ENCODE measurements at places on chromosomes 6 and 20.

GRCh38 chr6:30769088-30769852 lies 24.9 kb upstream of the IER3 start:
- peak; percentile 35 for DNase-seq

- DNase-seq: no peak
Measured at GRCh38 chr6:170269151-170269845, 21.6 kb downstream of the DLL1 start.

DNA sequence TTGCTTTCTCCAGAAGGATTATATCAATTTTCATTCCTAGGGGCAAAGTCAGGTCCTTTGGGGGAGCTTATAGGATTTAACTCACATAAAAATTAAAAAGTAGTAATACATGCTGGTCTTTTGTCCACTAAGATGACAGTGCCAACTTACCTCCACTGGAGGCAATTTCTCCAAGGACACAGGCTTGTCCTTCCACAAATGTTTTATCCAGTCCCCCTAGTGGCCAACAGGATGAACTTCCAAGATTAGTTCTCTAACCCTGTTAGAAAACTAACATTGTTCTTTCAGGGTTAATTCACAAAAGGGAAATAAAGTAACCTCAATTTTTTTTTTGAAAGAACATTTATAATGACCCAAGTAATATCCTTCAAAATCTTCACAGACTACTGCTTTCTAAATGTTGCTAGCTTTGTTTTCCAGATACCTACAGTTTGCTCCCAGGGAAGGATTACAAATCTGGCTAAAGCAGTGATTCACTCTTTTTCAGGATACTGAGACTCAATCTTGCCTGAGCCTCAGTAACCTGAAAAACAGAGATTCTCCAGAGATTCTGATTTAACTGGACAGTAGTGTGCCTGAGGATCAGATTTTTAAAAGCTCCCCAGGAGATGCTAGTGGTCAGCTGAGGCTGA lies 31.7 kb upstream of the UBR2 start:
- DNase-seq: no peak

GRCh38 chr6:95203153-95203754 lies 374.1 kb upstream of the MANEA start:
- DNase-seq: no peak

DNA sequence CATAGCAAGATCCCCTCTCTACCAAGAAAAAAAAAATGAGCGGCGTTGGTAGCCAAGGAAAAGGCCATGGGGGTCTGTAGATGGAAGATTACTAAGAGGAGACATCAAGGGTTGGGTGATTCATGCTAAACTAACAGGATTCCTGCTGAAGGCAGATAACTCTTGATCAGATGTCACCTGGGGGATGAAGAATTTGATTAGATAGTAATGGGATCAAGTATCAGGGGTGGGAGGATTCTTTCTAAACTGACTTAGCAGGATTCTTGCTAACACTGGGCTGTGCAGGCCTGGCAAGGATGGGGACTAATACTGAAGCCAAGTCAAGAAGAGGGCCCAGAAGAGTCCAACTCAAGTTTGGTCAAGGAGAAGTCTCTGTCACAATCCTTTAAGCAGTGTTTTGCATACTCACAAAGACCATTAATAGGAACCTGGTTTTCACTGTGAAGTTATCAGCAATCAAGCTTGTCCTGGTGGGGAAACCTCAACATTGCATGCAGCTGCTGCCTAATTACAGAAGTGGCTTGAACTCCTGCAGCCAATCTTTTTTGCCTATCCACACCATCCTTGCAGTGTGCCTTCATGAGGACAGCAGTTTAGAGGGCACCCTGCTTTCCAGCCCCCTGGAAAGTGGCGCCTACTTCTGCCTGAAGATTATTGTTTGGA lies 61.3 kb downstream of the ANKRD6 start:
- DNase-seq: no peak

- DNase-seq: no peak
Measured at GRCh38 chr6:13404228-13404891, 76.0 kb upstream of the TBC1D7 start.

DNA sequence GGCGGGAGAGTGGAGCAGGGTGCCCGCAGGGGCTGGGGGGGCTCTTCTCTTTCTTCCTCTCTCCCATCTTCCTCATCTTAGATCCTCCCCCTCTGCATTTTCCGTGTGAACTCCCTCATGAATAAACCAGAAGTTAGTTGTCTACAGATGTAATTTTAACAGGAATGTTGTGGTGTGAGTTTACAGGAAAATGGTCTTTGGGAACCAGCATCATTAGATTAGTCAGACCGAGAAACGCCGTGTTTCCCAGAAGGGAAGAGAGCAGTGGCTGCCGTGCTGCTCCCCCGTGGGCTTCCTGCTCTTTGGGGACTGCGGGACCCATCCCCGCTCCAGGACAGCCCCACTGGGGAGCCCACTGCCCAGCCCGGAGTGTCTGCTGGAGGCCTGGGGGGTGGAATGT lies 3.4 kb downstream of the MYT1 start:
- DNase-seq: no peak

DNA sequence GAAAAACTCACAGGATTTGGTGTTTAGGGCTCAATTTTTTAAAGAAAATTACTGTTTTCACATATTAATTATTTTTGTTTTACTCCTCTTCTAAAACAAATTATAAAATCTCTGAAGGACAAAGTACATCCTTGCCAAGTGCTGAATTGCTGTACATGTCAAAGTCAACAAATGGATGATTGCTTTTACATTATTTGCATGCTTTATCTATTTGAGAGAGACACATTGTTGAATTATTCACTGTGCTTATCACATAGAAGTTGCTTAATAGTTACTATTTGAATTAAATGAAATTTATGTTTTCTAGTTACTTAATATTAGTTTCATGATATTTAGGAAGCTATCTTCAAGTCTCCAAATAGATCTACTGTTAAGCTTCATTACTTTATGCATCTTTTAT lies 318.6 kb upstream of the PTCHD4 start:
- no peak for DNase-seq

GRCh38 chr20:13891575-13891974 lies 98.8 kb downstream of the SEL1L2 start:
- no peak for DNase-seq

- no peak for DNase-seq
Measured at GRCh38 chr6:25277857-25278256, 1.3 kb upstream of the CARMIL1 start.

Measured in stimulated activated CD8-positive, alpha-beta memory T cell treated with anti-CD3 and anti-CD28 coated beads, Interleukin-4, amount 100 ng/mL, for 1 hour (primary cell).